ENCODE measurements at places on chromosomes 4 and X. TPM values are rescaled to one million over a fixed set of nuclear protein-coding genes. Genes with fewer than 3 reads are reported as not detected.

IQCM gene
- not detected for total RNA-seq

PAGE4 gene
- total RNA-seq = not detected

HPGDS gene
- not detected for total RNA-seq

ARR3 gene
- not detected for total RNA-seq

MAGEE1 gene
- 0.65 TPM for total RNA-seq

HUWE1 gene
- total RNA-seq = 57.1 TPM

NEUROG2 gene
- total RNA-seq = not detected

GAGE13 gene
- total RNA-seq = not detected

DRP2 gene
- 0.06 TPM for total RNA-seq

MAGEE2 gene
- not detected for total RNA-seq

COL4A5 gene
- 23.9 TPM for total RNA-seq

TCEAL1 gene
- 16.0 TPM for total RNA-seq

SPACA5 gene
- not detected for total RNA-seq

COL4A6 gene
- 0.16 TPM for total RNA-seq

CFAP99 gene
- total RNA-seq = 0.16 TPM

CCKAR gene
- total RNA-seq = not detected

VCX3B gene
- not detected for total RNA-seq

LPAR4 gene
- 0.13 TPM for total RNA-seq

CXCL10 gene
- 5.5 TPM for total RNA-seq

CSN1S1 gene
- total RNA-seq = not detected

AP1S2 gene
- 74.6 TPM for total RNA-seq

DKK2 gene
- 0.13 TPM for total RNA-seq

OPHN1 gene
- 6.8 TPM for total RNA-seq

SPOCK3 gene
- 0.13 TPM for total RNA-seq

POF1B gene
- total RNA-seq = 3.0 TPM

PNMA3 gene
- 0.06 TPM for total RNA-seq

QRFPR gene
- 0.63 TPM for total RNA-seq

MAGEA12 gene
- total RNA-seq = not detected

SAGE1 gene
- total RNA-seq = not detected

SPANXA1 gene
- not detected for total RNA-seq

MAD2L1 gene
- total RNA-seq = 16.9 TPM

SLITRK4 gene
- total RNA-seq = 2.9 TPM

DIPK2B gene
- total RNA-seq = 118 TPM

SLC2A9 gene
- 1.3 TPM for total RNA-seq

SOWAHD gene
- not detected for total RNA-seq

AIMP1 gene
- total RNA-seq = 19.2 TPM

SMIM20 gene
- 11.3 TPM for total RNA-seq

ARSJ gene
- total RNA-seq = 46.8 TPM

MAGEC2 gene
- not detected for total RNA-seq
